Activated naive CD4-positive, alpha-beta T cell treated with anti-CD3 and anti-CD28 coated beads, Interleukin-2, amount 50 U/mL, for 72 hours (primary cell): ENCODE measurements at places on chromosomes 7 and 10. TPM values are rescaled to one million over a fixed set of nuclear protein-coding genes. Genes with fewer than 3 reads are reported as not detected.

MET gene
- total RNA-seq, result 0.88 TPM

LRGUK gene
- total RNA-seq, result 0.36 TPM

TACC2 gene
- not detected for total RNA-seq

PIK3AP1 gene
- 9.1 TPM for total RNA-seq

HGF gene
- total RNA-seq, result 0.06 TPM

BTBD16 gene
- not detected for total RNA-seq

NPSR1 gene
- total RNA-seq, result not detected

CNPY1 gene
- total RNA-seq, result not detected

PSD gene
- 13.3 TPM for total RNA-seq
